GM20000 (cell line): ENCODE measurements at places on chromosomes 13 and 19.
A peak's percentile ranks its signal among the peaks of the same experiment; 100 is the strongest.

GRCh38 chr13:109744512-109745051 is 41.8 kb downstream of the IRS2 start:
- no peak for DNase-seq

DNA sequence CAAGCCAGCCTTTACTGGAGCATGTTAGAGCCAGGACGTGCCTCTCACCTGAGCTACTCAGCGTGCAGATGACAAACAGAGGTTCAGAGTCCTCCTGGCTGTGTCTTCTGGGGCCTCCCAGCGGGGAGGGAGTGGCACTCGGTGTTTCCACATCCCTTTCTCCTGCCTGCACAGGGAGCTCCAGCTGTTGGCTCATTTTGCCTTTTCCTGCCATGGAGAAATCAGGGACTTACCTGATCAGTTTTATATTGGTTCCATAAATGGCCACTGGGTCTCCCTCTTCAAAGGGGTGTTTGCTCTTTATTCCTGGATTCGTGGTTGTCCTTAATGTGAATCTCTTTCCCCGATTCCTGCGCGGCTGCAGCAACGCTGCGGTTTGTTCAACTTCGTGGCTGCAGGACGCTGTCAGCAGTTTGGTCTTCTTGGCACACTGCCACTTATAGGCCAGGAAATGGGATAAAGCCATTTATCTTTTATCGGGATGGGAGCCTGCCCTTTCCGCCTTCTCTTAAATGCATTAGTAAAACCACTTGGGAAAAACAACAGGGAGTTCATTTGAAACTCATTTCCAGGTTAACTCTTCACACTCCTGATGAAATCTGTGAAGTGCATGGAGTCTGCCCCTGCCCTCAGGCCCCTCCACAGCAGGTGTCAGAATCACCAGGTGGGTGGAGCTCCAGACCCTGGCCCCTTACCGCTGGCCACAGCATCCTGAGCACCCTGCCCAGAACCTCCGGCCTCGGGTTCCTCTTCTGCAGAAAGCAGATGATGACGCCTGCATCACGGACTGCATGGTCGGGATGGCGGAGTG is 39.8 kb upstream of the MCF2L start:
- no peak for DNase-seq

- DNase-seq, result no peak
Measured at GRCh38 chr19:33375156-33375836, 1.8 kb downstream of the CEBPG start.

DNA sequence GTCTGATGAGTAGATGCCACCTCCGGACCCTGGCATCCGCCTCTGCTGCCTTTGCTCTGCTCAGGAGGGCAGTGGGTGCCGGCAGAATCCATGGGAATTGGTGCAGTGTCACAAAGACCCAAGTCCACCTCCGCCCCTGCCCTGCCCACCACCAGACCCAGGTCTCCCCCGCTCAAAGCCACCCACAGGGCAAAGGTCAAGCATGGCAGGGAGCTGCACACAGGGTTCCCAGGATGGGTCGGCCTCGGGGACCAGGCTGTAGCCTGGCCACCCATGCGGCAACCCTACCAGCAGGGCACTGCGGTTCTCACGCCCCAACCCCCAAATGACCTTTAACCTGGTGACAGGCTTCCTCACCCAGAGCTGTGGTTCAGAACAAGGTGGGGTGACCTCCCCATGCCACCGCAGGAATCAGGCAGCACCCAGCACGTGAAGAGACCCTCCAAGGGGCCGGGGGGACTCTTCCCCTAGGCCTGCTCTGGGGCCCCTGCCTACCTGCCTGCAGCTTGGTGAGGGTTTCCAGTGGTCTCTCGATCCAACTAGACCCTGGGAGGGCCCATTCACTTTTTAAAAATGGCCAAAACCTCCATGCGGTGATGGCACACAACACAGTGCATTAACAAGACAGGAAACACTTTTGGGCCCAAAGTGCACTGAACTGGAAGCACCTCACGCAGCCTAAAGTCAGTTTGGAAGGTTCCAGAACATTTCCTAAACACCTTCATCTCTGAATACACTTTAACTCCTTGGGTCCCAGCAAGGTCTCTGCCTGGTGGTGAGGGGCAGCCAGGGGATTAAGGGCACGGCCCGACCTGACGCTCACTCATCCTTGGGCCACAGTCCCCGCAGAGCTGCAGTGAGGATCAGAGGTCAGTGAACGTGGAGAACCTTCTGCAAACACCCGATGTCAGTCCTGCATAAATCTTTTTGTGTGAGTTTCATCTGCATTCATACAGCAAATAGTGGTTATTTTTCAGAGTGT is 11.0 kb downstream of the GAS6 start:
- no peak for DNase-seq

- no peak for DNase-seq
Measured at GRCh38 chr13:75146436-75146835, 335.5 kb downstream of the TBC1D4 start.

- DNase-seq, result no peak
Measured at GRCh38 chr13:90613076-90613795, 734.3 kb upstream of the MIR17HG start.

DNA sequence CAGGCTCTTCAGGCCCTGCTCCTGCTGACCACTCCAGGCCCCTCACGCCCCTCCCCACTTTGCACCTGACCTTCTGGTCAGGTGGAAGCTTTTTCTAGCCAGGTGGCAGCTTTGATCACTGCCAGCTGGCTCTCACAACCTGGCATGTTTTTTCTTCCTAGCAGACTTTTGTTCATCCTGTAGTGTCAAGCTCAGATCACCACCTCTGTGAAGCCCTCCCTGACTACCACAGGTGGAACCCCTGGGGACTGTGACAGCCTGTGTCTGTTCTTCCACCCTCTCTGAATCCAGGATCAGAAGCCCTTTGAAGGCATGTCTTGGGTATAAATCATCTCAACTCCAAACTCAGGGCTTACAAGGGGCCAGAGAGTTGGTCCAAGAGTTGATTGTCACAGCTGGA is 10.3 kb upstream of the CNFN start:
- DNase-seq, result no peak

DNA sequence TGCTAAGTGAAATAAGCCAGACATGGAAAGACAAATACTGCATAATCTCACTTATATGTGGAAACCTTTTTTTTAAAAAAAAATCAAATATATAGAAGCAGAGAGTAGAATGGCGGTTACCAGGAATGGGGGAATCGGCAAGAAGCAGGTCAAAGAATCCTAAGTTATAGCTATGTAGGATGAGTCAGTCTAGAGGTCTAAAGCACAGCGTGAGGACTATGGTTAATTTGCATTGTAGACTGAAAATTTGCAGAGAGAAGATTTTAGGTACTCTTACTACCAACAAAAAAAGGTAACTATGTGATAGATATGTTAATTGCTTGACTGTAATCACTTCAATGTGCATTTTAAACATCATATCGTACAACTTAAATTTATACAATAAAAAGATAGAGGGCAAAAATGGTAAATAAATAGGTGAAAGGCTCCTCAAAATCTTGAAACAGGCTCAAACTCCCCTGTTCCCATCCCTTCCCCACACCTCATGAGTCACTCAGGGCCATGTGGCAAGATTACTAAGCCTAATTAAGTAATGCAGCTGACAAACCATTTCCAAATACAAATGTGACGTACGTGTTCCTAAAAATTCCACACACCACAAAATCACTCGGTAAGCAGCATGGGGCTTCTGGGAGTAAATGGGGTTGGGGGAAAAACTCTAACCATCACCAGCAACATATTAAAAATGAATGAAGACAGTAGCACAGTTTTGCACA is 159.0 kb downstream of the USP12 start:
- no peak for DNase-seq

DNA sequence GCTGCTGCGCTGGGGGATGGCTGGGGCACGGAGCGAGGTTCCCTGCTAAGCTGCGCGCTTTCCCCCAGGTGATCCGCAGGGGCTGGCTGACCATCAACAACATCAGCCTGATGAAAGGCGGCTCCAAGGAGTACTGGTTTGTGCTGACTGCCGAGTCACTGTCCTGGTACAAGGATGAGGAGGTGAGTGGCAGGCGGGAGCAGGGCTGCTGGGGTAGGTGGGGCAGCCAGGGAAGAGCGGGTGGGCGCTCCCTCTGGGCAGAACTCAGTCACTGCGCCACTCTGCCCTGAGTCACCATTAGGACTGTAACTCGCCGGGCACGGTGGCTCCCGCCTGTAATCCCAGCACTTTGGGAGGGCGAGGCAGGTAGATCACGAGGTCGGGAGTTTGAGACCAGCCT is 23.8 kb downstream of the TMED1 start:
- no peak for DNase-seq

DNA sequence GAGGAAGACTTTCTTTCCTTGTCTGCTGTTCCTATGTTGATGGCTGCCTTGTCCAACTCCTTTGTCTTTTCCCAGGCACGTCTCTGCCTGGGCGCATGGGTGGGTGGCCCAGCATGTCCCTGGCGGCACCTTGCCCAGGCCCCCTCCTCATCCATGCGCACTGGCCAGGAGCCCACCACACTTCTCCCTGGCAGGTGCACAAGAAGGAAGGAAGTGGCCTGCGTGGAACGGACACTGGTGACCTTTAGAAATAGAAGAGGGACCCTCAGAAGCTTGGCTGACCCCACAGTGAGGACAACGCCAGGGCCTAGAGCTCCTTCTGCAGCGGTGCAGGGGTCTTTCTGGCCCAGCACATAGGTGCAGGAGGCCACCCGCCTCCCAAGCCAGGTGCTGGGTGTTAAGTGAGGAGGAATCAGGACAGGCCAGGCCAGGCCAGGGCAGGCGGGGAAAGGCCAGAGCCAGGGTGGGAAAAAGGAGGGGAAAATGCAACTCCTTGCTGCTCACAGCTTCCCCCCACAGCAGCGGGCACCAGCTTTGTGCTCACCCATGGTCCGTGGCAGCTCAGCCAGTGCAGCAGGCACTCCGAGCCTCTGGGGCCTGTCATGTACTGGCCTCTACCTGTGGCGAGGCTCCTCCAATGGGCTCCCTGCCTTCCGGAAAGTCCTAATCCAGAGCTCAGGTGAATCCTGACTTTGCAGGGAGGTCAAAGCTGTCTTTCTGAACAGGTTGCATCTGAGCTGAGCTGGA is 104.0 kb downstream of the SOX1 start:
- no peak for DNase-seq

DNA sequence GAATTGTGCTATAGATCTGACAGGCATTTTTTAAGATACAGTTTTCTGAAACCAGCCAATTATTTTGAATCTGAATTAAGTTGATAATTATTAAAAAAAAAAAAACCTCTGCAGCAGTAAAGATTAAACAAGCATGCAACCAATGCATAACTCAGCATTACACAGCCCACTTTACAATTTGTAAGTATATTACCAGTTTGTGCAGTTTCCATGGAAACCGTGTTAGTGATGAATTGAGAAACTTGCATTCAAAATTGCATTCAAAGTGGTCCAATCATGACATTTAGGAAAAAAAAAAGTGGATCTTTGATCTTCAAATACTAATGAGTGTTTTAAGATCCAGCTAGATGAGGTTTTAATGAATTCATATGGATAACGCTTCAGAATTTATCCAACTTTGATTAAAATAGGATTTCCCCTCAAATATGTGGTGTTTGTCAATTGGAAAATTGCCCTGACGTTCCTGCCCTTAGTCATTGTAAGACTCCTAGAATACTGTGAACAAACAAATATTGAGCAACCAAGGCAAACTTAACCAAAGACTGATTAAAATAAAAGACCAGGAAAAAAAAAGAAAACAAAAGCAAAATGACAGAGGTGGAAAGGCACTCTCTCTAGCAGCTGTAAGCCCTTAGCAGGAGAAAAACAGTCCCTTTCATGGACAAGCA is 314.8 kb upstream of the MAB21L1 start:
- no peak for DNase-seq

DNA sequence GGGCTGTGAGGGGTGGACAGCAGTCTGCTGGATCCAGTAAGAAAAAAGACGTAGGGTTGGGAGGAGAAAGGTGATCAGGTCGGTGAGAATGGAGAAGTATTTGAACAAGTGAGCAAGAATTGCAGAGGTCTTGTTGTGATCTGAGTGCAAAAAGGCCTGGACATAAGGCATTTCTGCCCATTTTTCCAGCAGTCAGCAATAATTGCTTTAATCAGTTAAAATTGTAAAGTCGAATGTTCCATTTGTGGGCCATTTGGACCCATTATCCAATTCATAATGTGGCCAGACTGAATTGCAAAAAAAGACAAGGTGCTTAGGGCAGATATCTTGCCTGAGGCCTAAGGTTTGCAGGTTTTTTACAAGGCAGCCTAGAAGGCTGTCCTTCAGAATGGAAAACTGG is 86.1 kb downstream of the ZNF737 start:
- no peak for DNase-seq

- DNase-seq, result no peak
Measured at GRCh38 chr19:32692727-32693061, 1.1 kb downstream of the NUDT19 start.

- no peak for DNase-seq
Measured at GRCh38 chr13:30071969-30072817, 221.8 kb upstream of the UBL3 start.

DNA sequence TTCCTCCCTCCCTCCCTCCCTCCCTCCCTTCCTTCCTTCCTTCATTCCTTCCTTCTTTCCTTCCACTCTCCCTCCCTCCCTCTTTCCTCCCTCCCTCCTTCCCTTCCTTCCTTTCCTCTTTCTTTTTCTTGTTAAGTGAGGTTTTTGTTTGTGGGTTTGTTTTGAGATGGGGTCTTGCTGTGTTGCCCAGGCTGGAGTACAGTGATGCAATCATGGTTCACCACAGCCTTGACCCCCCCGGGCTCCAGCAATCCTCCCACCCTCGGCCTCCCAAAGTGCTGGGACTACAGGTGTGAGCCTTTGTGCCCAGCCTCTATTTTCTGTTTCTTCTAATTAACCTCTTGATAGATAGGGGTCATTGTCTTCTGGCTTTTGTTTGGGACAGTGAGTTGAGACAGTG is 19.4 kb downstream of the ELAVL3 start:
- no peak for DNase-seq

GRCh38 chr19:47651132-47651531 is 42.2 kb downstream of the BICRA start:
- DNase-seq, result no peak

DNA sequence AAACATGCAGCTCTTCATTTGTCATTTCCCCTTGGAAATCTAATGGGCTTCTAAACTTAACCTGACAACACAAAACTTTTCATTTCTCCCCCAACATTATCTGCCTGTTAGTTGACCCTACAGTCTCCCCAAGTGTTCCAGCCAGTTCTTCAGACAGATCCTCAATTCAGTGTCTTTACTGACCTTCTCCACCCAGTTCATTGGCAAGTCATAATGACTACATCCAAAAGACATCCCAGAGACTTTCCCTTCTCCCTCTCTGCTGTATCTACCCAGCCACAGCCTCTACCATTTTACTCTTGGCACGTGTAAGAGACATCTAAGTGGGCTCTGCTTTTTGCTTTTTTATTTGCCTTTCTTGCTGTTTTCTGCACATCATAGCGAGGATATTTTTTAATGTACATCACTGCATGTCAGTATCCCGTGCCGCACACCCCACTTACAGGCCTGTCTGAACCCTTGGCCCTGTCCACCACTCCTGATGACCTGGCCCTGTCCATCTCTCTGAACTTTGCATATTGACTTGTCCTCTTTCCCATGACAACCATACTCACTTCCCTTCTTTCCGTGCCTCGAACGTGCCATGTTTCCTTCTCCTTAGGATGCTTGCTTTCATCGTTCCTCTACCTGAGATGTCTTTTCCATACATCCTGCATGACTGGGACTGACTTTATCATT is 391.9 kb downstream of the IRS2 start:
- DNase-seq, result no peak

- DNase-seq, result peak; percentile 19
Measured at GRCh38 chr13:36736119-36736726, 62.4 kb downstream of the SERTM1 start.

GRCh38 chr13:95301968-95302393 is 730 bp upstream of the ABCC4 start:
- DNase-seq, result no peak

GRCh38 chr19:34126966-34127365 is 45.3 kb upstream of the LSM14A start:
- no peak for DNase-seq

GRCh38 chr19:41431426-41432386 is 4.5 kb upstream of the B3GNT8 start:
- no peak for DNase-seq
